Stimulated activated CD8-positive, alpha-beta memory T cell treated with anti-CD3 and anti-CD28 coated beads, Interleukin-15, amount 100 ng/mL, for 1 hour (primary cell): ENCODE measurements at places on chromosomes 5 and 9.

GRCh38 chr9:114607671-114608524 lies 3.2 kb upstream of the TMEM268 start:
- no peak for DNase-seq

GRCh38 chr5:56677690-56678305 lies 137.6 kb upstream of the MAP3K1 start:
- no peak for DNase-seq

DNA sequence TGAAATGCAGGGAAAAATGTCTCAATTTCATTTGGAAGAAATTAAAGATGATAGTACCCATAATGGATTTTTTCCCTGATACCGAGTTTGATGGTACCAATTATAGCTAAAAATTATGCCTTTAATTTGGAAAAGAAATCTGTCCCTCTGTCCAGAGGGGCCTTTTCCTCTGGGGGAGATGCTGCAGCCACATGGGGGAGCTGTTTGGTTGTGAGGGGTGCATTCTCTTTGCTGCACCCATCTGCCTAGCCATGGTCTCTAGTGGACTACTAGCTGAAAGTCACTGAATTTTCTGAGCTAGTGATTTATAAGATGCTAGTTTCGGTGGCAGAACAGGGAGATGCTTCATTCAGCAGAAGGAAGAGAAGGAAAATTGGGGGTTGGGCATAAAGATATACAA lies 9.6 kb downstream of the SEC61B start:
- DNase-seq = no peak

DNA sequence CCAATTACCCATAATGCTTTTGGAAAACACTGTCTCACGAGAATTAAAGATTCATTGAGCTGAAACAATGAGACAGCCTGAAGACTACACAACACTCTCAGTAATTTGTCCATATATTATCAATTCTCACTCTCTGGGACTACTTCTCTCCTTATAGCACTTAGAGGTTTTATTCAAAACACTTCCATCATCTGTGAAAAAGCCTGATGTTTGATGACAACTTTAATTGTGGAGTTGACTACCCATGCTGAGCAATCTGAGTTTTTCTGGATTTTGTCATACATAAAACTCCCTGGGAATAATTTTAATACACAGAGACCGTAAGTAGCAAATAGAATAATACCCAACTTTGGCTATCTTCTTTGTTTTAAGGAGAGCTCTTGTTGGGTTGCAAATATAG lies 305.5 kb downstream of the EPB41L4A start:
- no peak for DNase-seq

- DNase-seq = no peak
Observed at GRCh38 chr5:109703829-109704228, 14.1 kb downstream of the MAN2A1 start.

- no peak for DNase-seq
Observed at GRCh38 chr5:55437452-55437851, 97.3 kb downstream of the PLPP1 start.

DNA sequence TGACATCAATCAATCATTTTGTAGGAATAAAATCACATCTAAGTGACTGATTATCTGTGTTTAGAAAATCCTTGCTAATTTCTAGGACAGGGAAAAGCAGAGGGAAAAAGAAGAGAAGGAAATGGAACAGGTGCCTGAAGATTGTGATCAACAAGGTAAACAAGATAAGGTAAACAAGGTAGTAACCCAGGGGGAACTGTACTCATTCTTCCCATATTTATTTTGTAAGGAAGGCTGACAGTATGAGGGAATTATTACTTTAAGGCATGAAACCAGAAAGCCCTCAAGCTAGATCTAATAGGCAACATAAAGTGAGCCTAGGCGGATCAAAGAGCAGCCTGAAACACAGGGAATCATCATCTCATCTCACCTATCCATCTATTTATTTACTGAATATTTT lies 231.1 kb downstream of the MLLT3 start:
- DNase-seq = no peak

DNA sequence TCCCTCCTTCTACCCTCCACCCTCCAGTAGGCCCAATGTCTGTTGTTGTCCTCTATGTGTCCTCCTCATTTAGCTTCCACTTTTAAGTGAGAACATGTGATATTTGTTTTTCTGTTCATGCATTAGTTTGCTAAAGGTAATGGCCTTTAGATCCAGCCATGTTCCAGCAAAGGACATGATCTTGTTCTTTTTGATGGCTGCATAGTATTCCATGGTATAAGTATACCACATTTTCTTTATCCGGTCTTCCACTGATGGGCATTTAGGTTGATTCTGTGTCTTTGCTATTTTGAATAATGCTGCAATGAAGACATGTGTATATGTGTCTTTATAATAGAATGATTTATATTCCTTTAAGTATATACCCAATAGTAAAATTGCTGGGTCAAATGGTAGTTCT lies 232.5 kb upstream of the PRR16 start:
- no peak for DNase-seq

DNA sequence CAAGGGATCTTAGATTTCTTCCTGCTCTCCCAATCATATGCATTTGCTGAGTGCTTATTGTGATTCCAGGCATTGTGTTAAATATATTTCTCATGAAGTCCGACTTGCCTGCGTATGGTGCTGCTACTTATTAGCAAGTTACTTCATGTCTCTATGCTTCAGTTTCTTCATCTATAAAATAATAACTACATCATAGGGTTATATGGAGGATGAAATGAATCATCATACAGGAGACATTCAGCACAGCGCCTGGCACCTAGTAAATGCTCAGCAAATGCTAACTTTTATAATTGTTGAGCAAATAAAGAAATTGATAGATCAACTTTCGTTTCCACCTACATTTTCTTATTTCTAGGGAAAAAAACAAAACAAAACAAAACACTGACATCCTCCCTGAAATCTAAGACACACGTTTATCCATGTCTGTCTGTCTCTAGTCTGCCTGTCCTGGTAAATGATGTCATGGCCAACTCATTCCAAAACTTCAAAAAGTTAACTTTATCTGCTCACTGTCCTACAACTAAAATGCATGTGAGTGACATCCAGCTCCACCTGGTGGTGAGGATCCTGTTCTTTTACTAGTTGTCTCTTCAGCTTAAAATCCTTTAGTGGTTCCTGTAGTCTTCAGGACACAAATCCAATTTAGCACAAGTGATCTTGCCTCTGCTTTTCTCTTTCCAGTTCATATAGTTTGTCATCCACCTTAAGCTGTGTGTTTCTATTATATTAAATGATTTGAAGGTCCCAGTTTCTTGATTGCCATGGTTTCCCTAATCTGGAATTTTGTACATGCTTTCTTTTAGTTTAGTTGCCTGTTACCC lies 27.7 kb downstream of the PPP3R2 start:
- DNase-seq = no peak

DNA sequence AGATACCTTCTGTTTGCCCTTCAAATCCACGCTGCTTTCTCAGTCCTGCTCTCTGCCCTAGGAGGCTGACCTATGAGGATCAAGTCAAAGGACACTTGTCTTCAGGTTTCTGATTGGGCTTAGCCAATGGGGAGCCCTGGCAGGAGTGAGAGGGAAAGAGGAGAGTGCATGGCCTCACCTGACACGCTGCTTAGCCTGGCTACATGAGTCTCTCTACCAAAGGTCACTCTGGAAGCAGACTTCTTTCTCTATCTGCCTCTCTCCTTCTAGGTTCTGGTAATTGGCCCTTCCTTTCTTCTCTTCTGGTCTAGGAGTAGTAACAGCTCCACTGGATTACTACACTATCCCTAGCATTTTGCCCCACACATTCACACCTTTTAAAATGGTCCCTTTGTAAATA lies 13.1 kb downstream of the ARSB start:
- no peak for DNase-seq

- DNase-seq = no peak
Observed at GRCh38 chr5:128432913-128433440, 105.1 kb downstream of the FBN2 start.

DNA sequence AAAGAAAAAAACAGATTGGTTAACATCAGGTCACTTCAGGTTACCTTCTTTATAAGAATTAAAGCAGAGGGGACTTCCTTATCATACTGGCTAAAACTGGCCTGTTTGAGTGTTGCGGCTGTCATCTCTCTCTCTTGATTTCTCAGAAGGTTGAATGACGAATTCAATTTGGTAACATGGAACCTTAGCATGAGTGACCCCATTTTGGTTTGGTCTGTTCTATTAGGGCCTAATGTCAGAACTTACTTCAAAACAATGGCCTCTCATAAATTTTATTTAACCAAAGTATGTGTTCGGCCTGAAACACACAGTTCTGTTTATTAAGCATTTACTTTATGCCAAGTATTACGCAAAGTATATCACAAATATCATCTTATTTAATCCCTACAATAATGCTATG lies 147.5 kb downstream of the CAAP1 start:
- DNase-seq = no peak

- no peak for DNase-seq
Observed at GRCh38 chr5:135481387-135481786, 29.2 kb upstream of the TIFAB start.

- DNase-seq = no peak
Observed at GRCh38 chr9:77488439-77489126, 159.5 kb downstream of the GNA14 start.

- no peak for DNase-seq
Observed at GRCh38 chr5:132220491-132220890, 7.2 kb downstream of the P4HA2 start.

DNA sequence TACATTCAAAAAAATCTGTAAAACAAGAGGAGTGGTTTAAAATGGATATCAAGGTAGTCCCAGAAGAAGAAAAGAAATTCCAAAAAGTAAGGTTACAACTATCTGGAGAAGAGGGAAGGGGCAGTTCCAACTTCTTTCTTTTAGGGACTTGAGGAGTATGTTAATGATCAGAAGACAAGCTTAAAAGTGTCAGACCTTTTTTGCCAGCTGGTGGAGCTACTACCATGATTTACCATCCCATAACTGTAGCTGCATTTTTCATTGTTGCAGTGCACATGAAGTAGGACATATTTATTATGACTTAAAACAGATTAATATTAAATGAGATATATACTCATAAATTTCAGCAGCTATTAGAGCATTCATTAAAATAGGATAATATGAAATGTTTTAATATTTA lies 158.5 kb upstream of the RGS7BP start:
- DNase-seq = no peak

DNA sequence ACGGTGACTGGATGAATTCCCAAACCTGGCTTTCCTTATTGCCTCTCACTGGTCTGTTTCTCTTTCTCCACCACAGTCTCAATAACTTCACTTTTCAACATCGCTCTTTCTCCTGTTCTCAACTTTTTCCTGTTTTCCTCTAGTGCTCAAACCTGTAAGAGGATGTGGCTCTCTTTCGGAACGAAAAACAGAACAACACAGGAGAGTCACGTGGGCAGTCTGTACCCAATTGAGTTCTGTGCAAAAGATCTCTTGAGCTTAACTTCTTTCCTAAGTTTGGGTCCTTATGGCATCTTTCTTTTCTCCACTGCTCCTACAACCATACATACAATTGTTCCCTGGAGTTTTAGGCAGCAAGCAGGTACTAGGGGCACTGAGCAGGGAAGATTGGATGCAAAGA lies 8.9 kb downstream of the HAVCR1 start:
- DNase-seq = no peak

DNA sequence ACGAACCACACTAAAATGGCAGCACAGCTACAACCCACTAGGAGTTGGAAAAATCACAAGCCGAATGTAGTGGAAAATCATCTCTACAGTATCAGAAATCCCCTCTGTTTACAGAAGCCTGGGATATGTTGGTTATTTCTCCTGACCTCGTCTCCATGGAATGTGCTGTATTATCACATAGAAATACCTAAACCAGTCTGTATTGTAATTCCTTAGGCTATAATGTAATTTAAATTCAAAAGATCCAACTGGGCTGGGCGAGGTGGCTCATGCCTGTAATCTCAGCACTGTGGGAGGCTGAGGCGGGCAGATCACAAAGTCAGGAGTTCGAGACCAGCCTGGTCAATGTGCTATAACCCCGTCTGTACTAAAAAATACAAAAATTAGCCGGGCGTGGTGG lies 244.8 kb upstream of the MPDZ start:
- DNase-seq = no peak

DNA sequence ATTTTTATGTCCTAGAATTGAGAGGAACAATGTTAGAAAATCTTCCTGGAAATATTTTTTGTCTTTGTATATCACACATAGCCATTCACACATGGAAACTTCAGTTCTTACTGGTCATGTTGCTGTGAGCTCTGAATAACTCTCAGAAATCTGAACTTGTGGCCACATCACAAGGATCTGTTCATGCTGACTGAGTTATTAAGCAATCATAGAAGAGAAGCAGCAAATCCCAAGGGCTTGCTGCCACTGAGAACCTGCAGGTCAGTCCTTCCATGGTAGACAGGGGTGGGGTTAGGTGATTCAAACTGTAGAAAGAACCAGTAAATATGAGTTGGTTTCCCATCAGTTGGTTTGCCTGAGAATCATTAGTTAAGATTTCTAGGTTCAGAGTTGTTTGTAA lies 27.6 kb downstream of the SGCD start:
- no peak for DNase-seq

- DNase-seq = no peak
Observed at GRCh38 chr5:4980201-4980600, 159.9 kb upstream of the ADAMTS16 start.

DNA sequence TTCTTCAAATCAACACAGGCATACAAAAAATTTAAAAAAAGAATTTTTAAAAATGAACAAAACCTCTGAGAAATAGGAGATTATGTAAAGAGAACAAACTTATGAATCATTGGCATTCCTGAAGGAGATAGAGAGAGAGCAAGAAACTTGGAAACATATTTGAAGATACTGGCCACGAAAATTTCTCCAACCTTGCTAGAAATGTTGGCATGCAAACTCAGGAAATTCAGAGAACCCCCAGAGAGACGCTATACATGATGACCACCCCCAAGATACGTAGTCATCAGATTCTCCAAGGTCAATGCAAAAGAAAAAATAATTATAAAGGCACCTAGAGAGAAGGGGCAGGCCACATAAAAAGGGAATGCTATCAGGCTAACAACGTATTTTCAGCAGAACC lies 472.5 kb downstream of the MTRR start:
- DNase-seq = no peak

DNA sequence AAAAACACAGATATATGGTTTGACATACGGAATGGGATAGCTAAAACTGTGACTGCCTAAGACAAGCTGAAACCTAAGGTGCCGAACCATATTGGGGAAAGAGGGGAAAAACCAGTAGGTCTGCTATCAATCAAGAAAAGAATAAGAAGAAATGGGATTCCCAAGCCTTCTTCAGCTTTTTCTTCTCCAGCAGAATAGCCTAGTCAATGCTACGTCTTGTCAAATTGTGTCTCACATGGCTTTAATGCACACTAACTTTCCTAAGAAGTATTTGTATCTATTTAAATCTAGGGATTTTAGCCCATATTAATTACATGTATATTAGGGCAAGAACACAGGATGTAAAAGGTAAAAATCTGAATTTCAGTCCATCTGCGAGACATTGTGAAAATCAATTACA lies 797 bp upstream of the FBXO38 start:
- no peak for DNase-seq

GRCh38 chr5:151267491-151268260 lies 14.7 kb downstream of the GM2A start:
- DNase-seq = no peak

GRCh38 chr9:4864234-4864661 lies 71.5 kb downstream of the RCL1 start:
- no peak for DNase-seq

GRCh38 chr9:81573415-81574321 lies 115.7 kb downstream of the TLE1 start:
- DNase-seq = no peak
